ENCODE measurements at places on chromosomes 1 and 21.

DNA sequence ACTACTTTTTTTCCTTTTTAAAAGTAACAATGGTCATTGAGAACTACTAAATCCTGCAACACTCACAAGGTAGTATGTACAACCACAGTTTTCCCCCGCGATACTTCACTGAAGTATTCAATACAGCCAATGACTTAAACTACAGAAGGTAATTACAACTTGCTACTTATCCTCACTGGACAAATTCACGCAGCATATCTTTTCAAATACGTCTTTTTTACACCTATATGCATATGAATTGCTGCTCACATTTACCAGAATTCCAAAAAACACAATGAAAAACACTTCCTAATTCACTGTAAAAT, 12.4 kb downstream of the NRIP1 start:
- no peak for DNase-seq

- DNase-seq = no peak
Observed at GRCh38 chr1:111269825-111270406, 20.7 kb upstream of the CHIA start.

DNA sequence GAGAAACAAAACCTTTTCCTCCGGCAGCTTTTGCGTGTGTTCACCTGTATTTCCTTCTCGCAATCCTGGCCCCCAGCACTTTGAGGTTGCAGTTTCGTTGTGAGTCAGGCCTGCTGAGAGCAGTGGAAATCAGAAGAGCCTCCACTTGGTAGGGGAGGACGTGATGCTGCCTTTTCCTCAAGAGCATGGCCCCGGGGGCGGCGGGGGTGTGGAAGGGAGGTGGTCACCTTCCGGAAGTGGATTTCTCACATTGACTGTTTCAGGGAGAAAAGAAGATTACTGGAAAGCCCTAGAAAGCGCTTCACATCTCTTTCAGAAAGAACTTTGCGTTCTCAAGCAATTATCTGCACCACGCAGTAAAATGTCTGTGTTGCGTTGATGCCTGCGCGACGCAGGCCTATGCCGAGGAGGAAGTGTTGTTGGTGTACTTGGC, 12.2 kb upstream of the IL10 start:
- no peak for DNase-seq

DNA sequence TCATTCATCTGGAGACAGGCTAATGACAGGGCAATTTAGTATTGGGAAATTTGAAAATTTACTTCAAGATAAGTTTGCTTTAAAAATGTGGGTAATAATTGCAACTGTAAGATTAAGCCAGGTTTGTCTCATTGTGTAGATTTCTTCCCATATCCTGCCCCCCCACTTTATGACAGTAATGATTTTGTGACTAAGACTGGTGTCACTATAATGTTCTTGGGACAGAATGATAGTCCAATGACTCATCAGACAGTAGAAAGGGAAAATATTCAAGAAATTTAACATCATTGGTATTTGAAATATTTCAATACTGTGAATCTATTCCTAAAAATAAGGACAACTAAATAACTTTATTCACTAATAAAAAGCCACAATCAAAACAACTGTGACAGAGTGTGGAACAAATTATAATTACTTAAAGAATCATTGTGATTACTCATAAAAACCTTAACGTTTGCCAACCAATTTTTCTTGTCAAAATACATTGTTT, 36.7 kb downstream of the FH start:
- DNase-seq = no peak

DNA sequence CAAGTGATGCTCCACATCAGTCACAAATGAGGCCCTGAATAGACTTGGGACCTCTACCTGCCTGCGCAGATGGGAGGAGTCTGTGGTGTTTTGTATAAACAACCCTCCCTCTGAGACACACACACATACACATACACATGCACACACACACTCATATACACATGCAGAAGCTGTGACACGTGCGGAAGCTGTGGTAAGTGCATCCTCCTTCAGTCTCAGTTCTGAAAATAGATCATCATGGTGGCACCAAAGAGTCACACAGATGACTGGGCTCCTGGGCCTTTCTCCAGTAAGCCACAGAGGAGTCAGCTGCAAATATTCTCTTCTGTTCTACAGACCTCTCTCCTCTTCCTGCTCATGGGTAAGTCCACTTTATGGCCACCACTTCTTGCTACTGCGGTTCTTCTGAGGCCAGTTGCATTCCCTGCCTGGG, at the start of gene LY9:
Gene LY9 (plus strand): TSS at position 224 of the 433 bp plus-strand sequence. CDS start 14 bp downstream, at position 238.
- peak; percentile 31 for DNase-seq

DNA sequence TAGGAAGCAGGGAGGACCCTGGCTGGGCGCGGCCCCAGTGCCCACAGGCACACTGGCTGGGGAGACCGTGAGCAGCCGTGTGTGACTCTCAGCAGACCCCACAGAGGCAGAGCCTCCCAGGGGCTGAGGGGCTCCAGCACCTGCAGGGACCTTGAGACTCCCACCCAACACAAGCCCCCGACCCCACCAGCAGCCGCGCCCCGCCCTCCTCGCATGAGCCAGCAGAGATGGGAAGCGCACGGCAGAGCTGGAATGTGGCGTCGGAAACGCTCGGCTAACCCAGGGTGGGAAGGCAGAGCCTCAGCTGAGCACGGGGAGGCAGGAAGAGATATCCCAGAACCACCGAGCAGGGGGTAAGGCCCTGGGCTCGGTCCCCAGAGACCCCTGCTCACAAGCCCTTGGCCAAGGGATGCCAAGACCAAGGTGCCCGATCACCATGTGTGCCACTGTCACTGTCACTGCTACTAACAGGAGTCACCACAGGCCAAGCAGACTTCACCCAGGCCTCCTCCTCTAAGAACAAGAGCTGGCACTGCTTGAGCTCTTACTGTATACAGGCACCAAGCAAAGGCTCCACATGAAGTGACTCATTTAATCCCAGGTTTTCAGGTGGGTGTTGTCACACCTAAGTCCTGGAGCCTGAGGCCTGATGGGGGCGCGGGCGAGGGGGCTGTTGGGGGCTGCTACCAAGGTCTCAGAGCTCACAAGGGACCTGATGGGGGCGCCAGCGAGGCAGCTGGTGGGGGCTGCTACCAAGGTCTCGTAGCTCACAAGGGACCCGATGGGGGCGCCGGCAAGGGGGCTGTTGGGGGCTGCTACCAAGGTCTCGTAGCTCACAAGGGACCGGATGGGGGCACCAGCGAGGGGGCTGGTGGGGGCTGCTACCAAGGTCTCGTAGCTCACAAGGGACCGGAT, 20.1 kb downstream of the MEGF6 start:
- DNase-seq = no peak

DNA sequence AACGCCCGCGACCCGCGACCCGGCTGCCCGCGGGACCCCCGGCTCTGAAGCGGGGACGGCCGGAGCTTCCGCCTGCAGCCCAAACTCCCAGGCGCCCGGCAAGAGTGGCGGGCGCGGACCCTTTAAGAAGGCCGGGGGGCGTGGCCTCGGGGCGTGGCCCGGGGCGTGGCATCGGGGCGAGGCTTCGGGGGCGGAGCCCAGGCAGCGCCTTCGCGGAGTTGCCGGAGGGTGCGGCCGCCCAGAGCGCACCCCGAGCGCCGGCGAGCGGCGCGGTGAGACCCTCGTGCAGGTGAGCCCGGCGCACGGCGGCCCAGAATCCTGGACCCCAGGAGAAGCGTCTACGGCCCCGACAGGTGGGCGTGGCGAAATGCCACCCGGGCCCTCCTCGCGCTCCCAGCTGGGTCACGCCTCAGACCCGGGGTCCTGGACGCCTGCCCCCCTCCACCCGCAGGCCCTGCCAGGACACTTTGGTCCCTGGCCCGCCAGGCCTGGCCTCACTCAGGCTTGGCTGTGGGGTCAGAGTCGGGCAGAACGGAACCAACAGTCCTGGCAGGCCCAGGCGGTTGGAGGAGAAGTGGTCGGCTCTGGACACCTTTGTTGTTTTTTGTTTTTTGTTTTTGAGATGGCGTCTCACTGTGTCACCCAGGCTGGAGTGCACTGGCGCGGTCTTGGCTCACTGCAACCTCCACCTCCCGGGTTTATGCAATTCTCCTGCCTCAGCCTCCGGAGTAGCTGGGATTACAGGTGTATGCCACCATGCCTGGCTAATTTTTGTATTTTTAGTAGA, 14.4 kb downstream of the RNF223 start:
- peak; percentile 72 for DNase-seq

- DNase-seq = no peak
Observed at GRCh38 chr1:66401244-66401643, 132.7 kb upstream of the SGIP1 start.

- DNase-seq = peak; percentile 74
Observed at GRCh38 chr1:179794669-179795068, 51.6 kb downstream of the FAM163A start.

DNA sequence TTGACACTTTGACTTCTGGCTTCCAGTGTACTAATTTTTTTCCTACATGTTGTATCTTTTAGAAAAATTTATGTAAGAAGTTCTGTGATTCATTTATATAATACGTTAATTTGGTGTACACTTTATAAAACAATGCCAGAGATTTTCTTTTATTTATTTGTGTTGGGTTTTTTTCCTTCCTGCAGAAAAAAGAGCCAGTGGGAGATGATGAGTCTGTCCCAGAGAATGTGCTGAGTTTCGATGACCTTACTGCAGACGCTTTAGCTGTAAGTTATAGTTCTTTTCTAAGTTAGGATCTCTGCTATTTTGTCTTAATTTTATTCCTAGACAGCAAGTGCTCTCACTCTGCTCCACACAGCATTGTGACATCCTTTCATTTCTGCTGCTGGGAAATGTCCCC, 14.4 kb downstream of the SARS1 start:
- no peak for DNase-seq
